Sigmoid colon (tissue), 7 donors: ENCODE measurements at places on chromosomes 12 and 14. TPM values are rescaled to one million over a fixed set of nuclear protein-coding genes. Genes with fewer than 3 reads are reported as not detected.

- no peak overlapping the region for H3K27ac ChIP-seq
- no peak overlapping the region for H3K4me3 ChIP-seq
- no peak for DNase-seq
- no peaks in the 10 kb centered on the region for H3K27me3 ChIP-seq
Observed at GRCh38 chr14:71381814-71382213, 474.6 kb downstream of the PCNX1 start.

DNA sequence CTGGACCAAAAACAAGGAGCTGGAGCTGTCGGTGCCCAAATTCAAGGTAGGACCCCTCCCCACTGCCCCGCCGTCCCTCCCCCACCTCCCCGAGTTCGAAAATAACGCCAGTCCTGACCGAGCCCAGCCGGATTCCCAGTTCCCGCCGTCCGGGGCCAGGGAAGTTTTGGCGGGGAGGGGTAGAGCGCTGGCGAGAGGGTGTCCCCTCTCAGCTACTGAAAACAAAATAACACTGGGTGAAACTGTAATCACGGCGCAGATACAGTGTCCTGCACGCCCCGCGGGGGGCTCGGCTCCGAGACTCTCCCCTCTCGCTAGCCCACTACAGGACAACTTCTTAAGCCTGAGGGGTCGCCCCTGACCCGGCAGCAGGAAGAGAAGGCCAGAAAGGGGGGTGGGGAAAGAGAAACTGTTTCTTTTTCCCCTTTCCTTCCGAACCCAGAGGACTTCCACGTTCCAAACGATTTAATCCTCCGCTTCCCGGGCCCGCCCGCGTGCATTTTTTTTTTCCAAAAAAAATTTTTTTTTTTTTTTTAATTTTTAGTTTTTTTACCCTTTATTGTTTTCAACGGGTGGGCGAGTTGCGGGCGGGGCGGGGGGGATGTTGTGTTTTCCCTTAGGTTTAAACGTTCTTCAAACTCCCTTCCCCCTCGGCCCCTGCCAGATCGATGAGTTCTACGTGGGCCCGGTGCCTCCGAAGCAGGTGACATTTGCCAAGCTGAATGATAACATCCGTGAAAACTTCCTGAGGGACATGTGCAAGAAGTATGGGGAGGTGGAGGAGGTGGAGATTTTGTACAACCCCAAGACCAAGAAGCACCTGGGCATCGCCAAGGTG is 1.6 kb downstream of the SETD1B start:
- H3K27ac ChIP-seq, result peak overlapping the region; percentile 100
- peaks cover 20% of the 10 kb centered on the region for H3K36me3 ChIP-seq

NCKAP5L gene
- 10.5 TPM for total RNA-seq

GRCh38 chr14:54798465-54799124 is 104.0 kb downstream of the GCH1 start:
- no peaks in the 10 kb centered on the region for H3K4me1 ChIP-seq
- no peaks in the 10 kb centered on the region for H3K27me3 ChIP-seq
- no peaks in the 10 kb centered on the region for H3K36me3 ChIP-seq
- H3K27ac ChIP-seq, result no peak overlapping the region

GRCh38 chr14:25102788-25103187 is 52.8 kb upstream of the STXBP6 start:
- DNase-seq, result no peak
- H3K36me3 ChIP-seq, result no peaks in the 10 kb centered on the region
- H3K27me3 ChIP-seq, result no peaks in the 10 kb centered on the region
- H3K4me1 ChIP-seq, result no peaks in the 10 kb centered on the region
- H3K4me3 ChIP-seq, result no peak overlapping the region
- H3K27ac ChIP-seq, result no peak overlapping the region

GRCh38 chr12:67501362-67501761 is 147.2 kb upstream of the DYRK2 start:
- no peaks in the 10 kb centered on the region for H3K27me3 ChIP-seq
- H3K4me3 ChIP-seq, result no peak overlapping the region
